ENCODE measurements at places on chromosomes 7 and 10. TPM values are rescaled to one million over a fixed set of nuclear protein-coding genes. Genes with fewer than 3 reads are reported as not detected.

Gene ANKRD1
- 29.9 TPM for total RNA-seq

Gene PNLIPRP3
- total RNA-seq = 0.29 TPM

DNA sequence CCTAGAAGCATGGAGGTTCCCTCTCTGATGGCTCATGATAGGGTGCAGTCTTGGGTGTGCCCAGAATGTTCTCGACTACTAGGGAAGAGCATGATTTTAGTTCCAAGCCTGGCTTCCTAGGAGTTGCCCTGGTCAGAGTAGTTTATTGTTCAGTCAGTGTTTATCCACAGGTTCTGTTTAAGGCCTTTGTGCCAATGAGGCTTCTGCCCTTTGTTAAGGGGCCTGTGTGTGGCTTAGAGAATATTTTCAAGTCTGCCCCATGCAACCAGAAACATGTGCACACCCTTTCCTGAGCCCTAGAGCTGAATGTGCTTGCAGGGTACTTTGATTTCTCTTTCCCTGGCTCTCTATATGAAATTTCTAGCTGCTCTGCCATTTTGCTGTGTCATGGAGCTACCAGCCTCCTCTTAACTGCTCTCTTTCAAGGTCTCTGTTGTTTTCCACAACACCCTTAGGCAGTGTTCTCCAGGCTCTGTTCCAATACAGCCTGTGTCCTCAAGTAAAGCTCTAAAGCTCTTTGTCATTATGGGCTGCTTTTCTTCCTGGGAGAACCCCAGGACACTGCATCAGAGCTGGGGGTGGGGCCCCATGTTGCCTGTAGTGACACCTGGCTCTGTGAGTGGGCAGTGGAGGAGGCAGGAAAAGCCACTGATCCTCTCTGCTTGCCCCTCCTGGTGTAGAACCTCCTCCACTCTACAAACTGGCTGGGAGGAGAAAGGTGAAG lies 34.1 kb upstream of the TSPAN33 start:
- DNase-seq = no peak

- no peak for DNase-seq
Measured at GRCh38 chr10:127314797-127315196, 118.4 kb upstream of the INSYN2A start.

All from left lung (tissue), 14 donors.